Stimulated activated CD4-positive, alpha-beta T cell treated with anti-CD3 and anti-CD28 coated beads, Interleukin-2, amount 100 ng/mL, for 24 hours (primary cell): ENCODE measurements at places on chromosomes 3 and 15.
A peak's percentile ranks its signal among the peaks of the same experiment; 100 is the strongest.

- DNase-seq, result no peak
These were observed 131.2 kb downstream of the RPL22L1 start for GRCh38 chr3:170738766-170739165.

DNA sequence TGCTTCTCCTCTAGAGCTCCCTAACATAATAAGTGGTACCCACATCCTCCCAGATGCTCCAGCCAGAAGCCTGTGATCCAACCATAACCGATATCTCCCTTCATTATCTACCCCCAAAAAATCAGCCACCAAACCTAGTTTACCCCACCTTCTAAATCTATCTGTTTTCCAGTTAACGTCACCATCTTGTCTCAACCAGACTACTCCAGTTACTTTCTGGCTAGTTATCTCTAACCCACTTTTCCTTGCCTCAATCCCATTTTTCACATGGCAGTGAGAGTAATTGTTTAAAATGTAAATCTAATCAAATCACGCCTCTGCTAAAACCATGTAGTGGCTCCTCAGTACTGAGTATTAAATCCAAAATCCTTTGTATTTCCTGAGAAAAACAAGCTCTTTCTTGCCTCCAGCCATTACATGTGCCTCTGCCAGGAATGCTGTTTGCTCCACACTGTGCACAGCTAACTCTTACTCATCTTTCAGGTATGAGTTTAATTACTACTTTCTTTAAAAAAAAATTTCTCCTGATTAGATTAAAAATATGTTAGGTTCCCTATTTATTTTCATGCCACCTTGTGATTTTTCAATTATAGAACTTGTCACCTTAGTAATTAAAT is 15.4 kb downstream of the CCDC54 start:
- no peak for DNase-seq

DNA sequence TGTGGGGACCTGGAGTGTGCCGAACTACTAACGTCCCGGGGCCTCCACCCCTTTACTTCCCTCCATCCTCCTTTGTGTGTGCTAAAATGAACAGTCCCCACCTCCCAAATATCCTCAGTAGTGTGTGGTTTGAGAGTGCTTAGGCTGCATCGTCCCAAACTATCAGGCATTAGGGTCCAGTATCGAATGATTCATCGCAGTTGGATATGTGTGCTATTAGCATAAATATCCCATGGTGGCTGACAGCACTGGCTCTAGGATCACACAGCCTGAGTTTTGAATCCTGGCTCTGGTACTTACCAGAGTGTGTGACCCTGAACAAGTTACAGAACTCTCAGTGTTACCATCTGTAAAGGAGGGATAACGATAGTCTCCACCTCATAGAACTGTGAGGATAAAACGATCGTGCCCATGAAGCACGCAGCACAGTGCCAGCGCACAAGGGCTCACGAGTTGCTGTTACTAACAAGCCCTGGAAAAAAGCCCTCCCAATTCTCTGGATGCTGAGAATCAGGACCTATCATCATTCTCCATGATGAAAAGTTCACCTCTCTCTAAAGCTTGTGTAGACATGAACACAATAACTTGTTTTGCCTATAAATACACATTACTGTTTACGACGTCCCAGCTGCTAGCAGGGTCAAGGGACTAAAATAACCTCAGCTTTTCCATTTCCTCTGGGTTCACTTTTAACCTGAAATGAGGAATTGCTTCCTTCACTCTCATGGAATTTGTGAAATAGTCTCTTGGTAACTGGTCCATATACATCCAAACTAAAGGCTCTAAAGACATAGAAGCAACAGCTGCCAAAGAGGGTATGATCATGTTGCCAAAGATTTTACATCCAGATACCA is 51.0 kb downstream of the VGLL4 start:
- no peak for DNase-seq

- peak; percentile 23 for DNase-seq
These were observed 26.4 kb downstream of the ANXA2 start for GRCh38 chr15:60371175-60372051.

- no peak for DNase-seq
These were observed 576 bp upstream of the RPAP1 start for GRCh38 chr15:41544650-41545015.

DNA sequence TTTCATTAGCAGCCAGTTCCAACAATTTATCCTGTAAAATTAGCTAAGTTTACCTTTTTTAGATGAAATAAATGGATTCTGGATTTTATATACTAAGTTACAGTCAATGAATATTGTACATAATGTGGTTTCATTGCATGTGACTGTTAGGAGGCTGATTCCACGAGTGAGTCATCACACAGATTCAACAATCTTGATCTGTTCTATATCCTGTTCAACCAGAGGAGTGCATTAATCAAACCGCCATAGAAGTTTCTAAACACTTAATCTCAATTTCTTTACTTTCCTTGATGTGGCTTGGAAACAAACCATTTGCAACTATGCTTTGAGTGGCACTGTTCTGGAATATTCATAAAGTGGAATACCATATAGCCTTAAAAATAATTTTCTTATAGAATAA is 15.3 kb downstream of the DNAJC13 start:
- DNase-seq, result no peak

DNA sequence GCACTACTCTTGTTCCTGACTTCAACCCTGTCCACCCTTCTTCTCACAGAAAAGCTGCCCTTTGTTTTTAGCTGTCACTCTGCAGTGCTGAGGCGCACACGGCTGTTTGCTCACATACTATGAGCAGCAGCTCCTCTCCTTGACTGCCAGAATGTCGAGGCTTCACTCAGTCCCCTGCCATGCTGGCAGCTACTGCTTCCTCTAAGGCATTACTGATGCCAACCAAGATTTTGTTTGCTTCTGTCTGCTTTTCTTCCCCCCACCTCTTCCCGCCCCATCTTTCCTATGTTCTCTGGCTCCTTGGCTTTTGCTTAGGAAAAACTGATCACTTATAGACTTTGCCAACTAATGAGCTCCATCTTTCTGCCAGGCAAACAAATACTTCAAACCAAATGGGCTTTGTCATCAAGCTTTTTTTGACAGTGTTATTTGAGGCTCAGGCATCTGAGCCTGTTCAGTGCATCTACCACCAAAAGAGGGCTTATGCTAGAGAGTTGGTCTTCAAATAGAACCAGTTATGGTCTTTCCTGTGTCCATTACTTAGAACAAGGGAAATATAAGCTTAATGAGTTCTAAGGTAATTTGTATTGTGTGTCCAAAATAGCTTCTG is 81.0 kb downstream of the FBXL2 start:
- DNase-seq, result no peak

- no peak for DNase-seq
These were observed 176.2 kb downstream of the EFHB start for GRCh38 chr3:19757773-19758172.

GRCh38 chr3:161893972-161894371 is 397.4 kb downstream of the OTOL1 start:
- no peak for DNase-seq

- no peak for DNase-seq
These were observed 43.2 kb upstream of the TMEM45A start for GRCh38 chr3:100449214-100449613.

GRCh38 chr3:24018784-24019570 is 73.9 kb downstream of the NR1D2 start:
- no peak for DNase-seq

- no peak for DNase-seq
These were observed 38.4 kb upstream of the BFSP2 start for GRCh38 chr3:133361435-133361834.

DNA sequence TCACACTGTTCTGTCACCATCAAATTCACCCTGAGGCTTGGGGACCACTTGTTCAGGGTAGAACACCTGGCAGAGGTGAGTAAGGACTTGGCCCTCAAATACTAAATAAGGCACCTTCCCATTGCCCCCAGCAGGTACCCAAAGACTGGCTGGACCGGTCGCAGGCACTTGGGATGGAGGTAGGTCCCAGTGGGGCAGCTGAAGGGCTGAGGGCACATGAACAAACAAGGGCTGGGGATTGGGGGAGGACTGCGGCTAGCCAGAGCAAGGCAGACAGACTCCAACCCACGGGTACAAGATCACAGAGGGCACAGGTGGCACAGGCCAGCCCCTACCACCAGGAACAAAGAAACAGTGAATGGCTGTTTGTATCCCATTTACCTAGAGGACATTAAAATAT is 1.9 kb downstream of the MRPS25 start:
- DNase-seq, result no peak

DNA sequence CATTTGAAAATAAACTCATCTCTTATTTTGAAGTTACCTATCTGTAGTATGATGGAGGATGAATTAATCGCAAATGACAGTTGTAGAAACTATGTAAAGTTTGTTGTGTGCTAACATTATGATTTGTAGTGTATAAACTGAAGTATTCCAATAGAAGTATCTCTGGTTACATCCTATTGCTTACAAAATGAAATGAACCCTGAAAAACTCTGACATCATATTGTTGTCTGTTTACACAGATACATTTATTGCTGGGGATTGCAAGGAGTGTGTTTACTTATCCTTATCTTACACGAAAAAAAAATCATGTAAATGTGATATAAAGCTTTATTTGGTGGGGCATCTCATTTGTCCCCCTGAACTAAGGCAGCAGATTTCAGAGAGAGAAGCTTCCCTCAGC is 2.6 kb upstream of the ABHD10 start:
- no peak for DNase-seq

GRCh38 chr3:167241048-167241845 is 138.8 kb downstream of the ZBBX start:
- DNase-seq, result no peak

DNA sequence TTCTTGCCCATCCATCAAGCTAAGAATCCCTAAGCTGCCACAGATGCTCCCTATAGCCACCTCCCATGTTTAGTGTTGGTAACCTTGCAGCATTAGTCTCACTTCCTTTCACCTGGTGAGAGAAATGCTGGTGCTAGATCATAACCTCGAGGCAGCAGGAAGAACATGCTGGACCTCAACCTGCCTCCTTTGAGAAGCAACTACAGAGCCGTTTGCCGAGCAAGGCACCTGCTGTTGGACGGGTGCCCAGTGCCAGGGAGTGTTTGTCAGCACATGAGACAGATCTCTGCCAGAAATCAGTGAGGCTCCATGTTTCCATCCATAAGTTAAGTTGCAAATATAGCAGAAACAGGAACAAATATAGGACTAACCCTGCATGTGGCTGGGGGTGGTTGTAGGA is 955.7 kb downstream of the TUSC7 start:
- DNase-seq, result no peak

DNA sequence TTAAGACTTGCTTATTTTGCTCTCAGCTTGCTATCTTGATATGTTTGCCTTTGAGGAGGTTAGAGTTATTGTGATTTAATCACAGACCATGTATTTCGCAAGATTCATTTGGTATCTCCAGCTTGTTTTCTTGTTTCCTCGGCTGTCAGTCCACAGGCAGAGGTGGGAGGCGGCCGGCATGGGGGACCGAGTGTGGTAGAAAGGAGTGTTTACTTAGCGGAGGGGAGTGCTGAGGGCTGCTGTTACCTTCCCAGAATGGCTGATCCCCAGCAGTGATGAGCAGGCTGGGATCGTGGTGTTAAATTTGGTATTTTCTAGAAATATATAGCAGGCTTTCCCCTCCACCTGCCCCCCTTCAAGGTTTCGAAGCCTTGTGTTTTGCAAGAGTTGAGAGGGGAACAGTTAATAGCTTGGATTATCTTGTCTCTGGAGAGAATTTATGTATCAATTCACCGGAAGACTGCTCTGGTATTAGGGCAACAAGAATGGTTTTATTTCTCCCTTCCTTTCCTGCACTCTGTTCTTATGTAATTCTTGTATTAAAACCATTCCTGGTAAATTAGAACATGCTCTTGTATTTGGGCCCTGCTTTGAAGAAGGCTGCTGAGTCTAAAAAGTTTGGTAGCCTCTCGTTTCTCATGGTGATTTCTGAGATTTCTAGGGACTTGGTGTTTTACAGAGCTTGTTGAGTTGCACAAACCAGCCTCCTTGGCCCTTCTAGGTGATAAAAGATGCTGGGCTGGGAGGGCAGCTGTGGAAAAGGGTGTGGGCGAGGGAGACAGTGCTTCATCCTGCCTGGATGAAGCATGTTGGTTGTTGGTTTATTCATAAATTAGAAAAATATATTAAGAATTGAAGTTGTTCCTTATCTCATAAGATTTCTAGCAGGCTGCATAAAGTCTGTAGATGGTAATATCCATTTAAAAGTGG is 151.4 kb downstream of the IGF1R start:
- DNase-seq, result no peak

GRCh38 chr3:114834175-114834940 is 312.7 kb downstream of the ZBTB20 start:
- no peak for DNase-seq

DNA sequence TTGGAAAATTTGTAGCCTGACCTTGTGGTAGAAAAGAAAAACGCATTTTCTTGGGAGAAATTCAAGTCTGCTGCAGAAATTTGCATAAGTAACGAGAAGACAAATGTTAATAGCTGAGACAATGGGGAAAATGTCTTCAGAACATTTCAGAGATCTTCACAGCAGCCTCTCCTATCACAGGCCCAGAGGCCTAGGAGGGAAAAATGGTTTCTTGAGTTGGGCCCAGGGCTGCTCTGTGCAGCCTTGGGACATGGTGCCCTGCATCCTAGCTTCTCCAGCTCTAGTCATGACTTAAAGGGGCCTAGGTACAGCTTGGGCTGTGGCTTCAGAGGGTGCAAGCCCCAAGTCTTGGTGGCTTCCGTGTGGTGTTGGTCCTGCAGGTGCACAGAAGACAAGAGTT is 104.2 kb downstream of the ZNF621 start:
- no peak for DNase-seq

GRCh38 chr3:132637590-132637989 is 22.0 kb downstream of the ACAD11 start:
- DNase-seq, result no peak

- no peak for DNase-seq
These were observed 21.5 kb downstream of the GABRR3 start for GRCh38 chr3:98013411-98014267.
